ENCODE measurements at places on chromosomes 6 and 20.
A peak's percentile ranks its signal among the peaks of the same experiment; 100 is the strongest.

DNA sequence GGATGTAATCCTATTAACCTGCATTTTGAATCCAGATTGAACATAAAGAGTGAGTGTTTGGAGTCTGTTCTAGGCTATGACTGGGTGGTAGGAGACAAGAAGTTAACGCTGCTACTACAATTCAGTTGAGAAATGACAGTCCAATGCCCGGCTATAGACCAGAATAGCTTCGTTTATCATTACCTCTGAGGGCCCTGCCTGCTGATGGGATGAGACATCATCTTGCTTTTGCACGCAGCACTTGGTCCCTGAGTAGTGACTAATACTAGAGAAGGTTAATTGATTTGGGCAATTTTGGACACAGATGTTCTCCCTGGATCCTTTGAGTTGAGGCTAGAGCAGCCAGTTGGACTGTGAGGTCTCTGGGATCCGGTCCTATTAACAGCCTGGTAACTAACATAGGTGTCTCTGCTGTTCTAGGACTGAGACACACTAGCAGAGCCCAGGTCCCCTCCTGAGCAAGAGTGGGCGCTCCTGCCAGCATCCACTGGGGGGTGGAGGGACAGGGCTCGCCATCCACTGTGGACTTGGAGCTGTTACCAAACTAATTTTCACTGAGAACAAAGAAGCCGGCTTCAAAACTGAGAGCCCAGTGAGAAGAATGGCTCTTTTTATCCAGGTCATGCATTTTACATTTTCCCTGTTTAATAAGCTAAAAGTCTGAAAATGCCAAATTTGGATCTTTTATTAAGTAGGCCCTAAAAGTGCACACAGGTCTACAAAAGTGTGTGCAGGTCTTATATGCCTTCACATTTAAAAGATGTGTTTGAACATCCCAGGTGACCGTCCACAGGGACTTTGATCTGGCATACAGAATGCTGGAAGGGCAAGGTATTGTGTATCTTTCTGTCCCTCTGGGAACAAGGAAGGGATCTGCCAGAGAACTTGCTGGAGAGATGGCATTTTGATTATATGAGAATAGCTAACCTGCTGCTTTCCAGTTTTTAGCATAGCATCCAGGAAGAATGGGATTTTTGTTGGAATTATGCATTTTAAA lies 212.5 kb downstream of the CDH4 start:
- no peak for DNase-seq

DNA sequence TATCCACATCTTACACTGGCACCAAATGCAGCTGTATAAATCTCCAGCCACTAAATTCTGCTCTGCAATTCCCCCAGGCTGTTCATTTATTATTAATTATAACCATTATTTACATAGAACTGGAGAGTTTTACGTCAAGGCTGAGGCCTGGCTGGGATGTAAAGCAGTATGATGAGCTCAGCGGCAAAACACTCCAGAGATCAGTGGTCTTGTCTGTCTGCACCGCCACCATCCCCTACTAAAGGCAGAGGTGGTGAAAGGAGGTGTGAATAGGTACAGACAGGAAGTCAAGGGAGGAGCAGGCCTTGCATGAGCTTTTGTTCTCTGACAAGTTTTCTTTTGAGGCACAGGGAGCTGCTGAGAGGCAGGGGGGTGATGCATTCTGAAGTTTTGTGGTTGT lies 159.9 kb upstream of the PCSK2 start:
- no peak for DNase-seq

- DNase-seq, result no peak
Measured at GRCh38 chr20:41671143-41671542, 53.0 kb upstream of the CHD6 start.

DNA sequence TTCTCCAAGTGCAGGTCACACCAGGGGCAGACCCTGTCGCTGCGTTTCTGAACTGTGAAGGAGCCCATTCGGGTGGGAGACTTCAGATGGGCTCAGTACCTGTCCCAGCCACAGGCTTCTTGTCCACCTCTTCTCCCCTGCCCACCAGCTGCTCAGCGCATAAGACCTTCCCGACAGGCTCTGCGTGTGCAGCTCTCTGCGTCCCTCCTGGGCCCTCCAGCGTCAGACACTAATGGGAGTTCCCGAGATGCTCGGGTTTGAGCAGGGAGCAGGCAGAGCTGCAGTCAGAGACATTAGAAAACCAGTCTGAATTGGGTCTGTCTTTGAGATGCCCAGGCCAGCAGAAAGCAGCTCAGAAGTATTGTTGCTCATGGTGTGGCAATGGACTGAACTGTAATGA lies 50.4 kb downstream of the TCP11 start:
- DNase-seq, result no peak

GRCh38 chr6:97656236-97656635 lies 373.2 kb upstream of the MMS22L start:
- DNase-seq, result peak; percentile 21

- no peak for DNase-seq
Measured at GRCh38 chr6:43980004-43980795, 147.1 kb downstream of the MRPL14 start.

DNA sequence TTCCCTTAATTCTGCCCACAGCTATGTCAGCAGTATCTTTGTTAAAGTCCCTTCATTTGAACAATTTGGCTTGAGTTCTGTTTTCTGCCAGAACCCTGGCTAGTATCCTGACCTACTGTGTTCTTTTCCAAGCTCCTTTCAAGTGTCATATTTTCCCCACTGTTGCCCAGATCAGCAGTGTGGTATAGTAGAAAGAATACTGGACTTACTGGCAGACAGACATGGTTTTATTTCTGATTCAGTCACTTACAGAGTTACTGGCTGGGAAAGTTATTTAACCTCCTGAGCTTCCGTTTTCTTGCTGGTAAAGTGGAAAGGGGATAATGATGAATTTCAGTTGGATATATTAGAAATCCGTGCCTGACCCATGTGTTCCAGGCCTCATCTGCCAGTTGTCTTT lies 39.8 kb upstream of the RAB23 start:
- no peak for DNase-seq

Measured in NCI-H2227 treated with DMSO at 0.1 percent for 48 hours (cell line).